Stimulated activated CD4-positive, alpha-beta T cell treated with anti-CD3 and anti-CD28 coated beads, Interleukin-2, amount 100 ng/mL, for 24 hours (primary cell): ENCODE measurements at places on chromosomes 2 and 18.

- DNase-seq, result no peak
These were observed 33.2 kb upstream of the SLC40A1 start for GRCh38 chr2:189613650-189614420.

- DNase-seq, result no peak
These were observed 1.7 kb downstream of the MAPRE3 start for GRCh38 chr2:26971911-26972786.

DNA sequence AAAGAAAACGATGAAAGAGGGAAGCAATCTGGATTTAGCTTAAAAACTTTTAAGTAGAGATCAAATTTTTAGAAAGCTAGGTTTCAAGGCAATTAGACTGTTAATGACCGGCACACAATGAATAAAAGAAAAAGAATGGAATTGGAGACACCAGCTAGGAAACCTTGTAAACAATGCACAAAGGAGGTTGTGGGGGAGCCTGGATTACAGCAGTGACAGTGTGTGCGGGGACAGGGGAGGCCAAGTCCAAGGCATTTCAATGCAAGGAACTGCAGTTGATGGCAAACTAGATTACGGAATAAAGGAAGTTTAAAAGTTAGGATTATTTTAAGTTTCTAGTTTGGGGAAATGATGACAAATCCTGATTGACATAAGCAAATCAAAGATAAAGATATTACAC is 74.5 kb downstream of the DTNB start:
- no peak for DNase-seq

GRCh38 chr2:237920673-237921072 is 46.1 kb upstream of the UBE2F start:
- DNase-seq, result no peak
